Hepatocyte (in vitro differentiated cells): ENCODE measurements at places on chromosomes 13 and 19. TPM values are rescaled to one million over a fixed set of nuclear protein-coding genes. Genes with fewer than 3 reads are reported as not detected.

- no peaks in the 10 kb centered on the region for H3K4me1 ChIP-seq
- H3K36me3 ChIP-seq, result no peaks in the 10 kb centered on the region
- DNase-seq, result no peak
- no peak overlapping the region for H3K27ac ChIP-seq
- no peak overlapping the region for H3K4me3 ChIP-seq
Measured at GRCh38 chr13:35764326-35765015, 288.0 kb upstream of the MAB21L1 start.

The CATSPERD gene
- total RNA-seq, result not detected in 2 replicates

The ZNF296 gene
- total RNA-seq, result 0.52 TPM in 1 of 2 replicates, not detected in the other

The MEX3D gene
- total RNA-seq, result 38.7 and 45.6 TPM in 2 replicates

GRCh38 chr13:48813518-48813917, 159.8 kb downstream of the CYSLTR2 start:
- H3K27ac ChIP-seq, result no peak overlapping the region
- H3K4me3 ChIP-seq, result no peak overlapping the region
- no peaks in the 10 kb centered on the region for H3K27me3 ChIP-seq
- H3K36me3 ChIP-seq, result no peaks in the 10 kb centered on the region

DNA sequence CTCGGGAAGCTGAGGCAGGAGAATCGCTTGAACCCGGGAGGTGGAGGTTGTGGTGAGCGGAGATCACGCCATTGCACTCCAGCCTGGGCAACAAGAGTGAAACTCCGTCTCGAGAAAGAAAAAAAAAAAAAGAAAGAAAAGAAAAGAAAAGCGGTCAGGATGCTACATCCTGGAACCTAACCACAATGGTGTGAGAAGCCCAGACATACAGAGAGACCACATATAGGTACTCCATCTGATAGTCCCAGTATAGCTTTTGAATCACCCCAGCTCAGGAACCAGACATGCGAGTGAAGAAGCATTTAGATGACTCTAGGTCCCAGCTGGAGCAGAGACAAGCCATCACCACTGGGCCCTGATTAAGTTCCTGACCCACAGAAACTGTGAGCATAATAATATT, 3.2 kb downstream of the IFNL1 start:
- no peaks in the 10 kb centered on the region for H3K27me3 ChIP-seq
- H3K4me1 ChIP-seq, result peaks cover 9% of the 10 kb centered on the region
- no peaks in the 10 kb centered on the region for H3K36me3 ChIP-seq
- H3K27ac ChIP-seq, result no peak overlapping the region

GRCh38 chr19:55516878-55517620, 19.9 kb downstream of the SBK2 start:
- DNase-seq, result peak; percentile 97
- H3K4me3 ChIP-seq, result no peak overlapping the region
- H3K27me3 ChIP-seq, result no peaks in the 10 kb centered on the region
- H3K27ac ChIP-seq, result peak overlapping the region; percentile 55

DNA sequence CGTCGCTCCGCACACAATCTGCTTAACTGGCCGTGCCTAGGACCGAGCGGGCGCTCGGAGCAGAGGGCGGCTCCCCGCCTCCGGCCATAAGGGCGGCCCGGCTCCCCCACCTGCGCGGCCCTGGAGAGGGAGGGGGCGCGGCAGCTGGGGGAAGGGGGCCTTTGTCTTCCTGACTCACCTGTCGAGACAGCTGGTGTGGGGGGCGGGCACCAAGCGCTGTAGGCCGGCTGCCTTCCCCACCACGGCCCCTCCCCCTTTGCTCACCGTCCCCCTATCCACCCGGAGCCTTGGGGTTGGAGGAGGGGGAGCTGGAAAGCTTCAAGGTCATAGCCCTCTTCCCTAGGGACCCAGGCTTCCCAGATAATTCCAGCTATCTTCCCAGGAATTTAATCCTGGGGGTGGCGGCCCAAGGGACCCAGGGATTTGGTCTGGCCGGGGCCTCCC, 1.2 kb downstream of the VASP start:
- peak; percentile 86 for DNase-seq
- peak overlapping the region; percentile 98 for H3K27ac ChIP-seq
- no peaks in the 10 kb centered on the region for H3K36me3 ChIP-seq
- peaks cover 15% of the 10 kb centered on the region for H3K4me1 ChIP-seq
- peak overlapping the region; percentile 98 for H3K4me3 ChIP-seq
- H3K27me3 ChIP-seq, result no peaks in the 10 kb centered on the region

The TUBA3C gene
- total RNA-seq, result not detected in 2 replicates
